Stimulated activated CD4-positive, alpha-beta T cell treated with anti-CD3 and anti-CD28 coated beads, Interleukin-4, amount 100 ng/mL, for 4 hours (primary cell): ENCODE measurements at places on chromosomes 3 and 15.
A peak's percentile ranks its signal among the peaks of the same experiment; 100 is the strongest.

GRCh38 chr15:51935466-51936104 lies 36.0 kb downstream of the LEO1 start:
- DNase-seq: no peak

- no peak for DNase-seq
These were observed 29.0 kb upstream of the DENND4A start for GRCh38 chr15:65821070-65821469.

DNA sequence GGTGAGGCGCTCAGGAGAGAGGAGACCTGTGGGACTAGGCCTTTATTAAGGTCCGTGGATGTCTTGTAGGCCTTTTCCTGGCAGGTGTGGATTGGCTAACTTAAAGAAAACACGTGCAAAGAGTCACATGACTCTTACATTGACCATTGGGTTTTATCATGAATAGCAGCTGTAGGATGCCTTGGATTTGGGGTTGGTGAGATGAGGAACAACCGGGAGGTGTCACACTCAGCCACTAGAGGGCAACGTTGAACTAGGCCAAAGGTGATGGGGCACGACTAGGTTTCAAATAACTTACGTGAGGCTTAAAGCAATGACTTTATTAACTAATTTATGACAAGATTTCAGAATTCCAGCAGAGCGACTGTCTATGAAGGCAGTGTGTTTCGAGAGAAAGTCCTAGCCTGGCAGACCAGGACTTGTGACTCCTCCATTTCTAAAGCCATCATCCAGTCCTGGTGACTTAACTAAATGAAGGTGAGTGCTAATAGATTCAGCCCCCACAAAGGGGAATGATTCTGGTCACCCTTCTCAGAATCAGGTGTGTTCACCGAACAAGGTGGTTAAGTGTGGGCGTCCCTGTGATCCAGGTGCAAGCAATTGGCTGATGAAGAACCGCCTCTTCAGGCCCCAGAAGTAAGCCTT lies 345.6 kb downstream of the MCTP2 start:
- DNase-seq: peak; percentile 3

DNA sequence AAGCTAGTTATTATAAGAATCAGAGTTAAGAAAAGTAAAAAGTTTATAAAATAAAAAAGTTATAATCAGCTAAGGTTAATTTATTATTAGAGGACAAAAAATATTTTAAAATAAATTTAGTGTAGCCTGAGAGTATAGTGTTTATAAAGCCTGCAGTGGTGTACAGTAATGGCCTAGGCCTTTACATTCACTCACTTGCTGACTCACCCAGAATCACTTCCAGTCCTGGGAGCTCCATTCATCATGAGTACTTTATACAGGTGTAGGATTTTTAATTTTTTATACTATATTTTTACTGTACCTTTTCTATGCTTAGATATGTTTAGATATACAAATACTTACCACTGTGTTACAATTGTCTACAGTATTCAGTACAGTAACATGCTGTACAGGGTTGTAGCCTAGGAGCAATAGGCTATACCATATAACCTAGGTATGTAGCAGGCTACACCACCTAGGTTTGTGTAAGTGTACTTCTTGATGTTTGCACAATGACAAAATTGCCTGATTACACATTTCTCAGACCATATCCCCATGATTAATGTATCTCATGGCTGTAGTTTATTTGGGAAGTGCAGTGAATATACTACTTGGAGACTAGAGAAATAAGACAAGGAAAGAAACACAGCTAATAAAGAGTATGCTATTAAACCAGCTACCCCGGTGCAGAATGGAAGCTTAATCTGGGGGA lies 101.9 kb upstream of the GALNT15 start:
- DNase-seq: no peak

DNA sequence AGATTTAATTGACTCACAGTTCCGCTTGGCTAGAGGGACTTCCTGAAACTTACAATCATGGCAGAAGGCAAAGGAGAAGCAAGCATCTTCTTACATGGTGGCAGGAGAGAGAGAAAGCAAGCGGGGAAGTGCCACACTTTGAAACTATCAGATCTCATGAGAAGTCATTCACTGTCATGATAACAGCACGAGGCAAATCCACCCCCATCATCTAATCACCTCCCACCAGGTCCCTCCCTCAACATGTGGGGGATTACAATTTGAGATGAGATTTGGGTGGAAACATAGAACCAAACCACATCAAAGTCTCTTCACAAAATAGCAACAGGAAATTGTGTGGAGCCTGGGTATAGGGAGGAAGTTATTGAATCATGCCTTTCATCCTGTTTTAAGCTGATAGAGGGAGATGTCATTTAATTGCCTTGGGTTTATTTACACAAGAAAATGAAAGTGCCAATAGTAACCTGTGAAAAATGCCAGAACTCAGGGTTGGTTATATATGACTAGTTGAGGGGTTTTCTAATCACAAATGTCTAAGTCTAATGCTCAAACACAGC lies 624.8 kb upstream of the LMCD1 start:
- peak; percentile 78 for DNase-seq

GRCh38 chr3:20608054-20608738 lies 422.2 kb upstream of the SGO1 start:
- DNase-seq: no peak

- DNase-seq: no peak
These were observed 149.6 kb downstream of the CHDH start for GRCh38 chr3:53696401-53697172.

DNA sequence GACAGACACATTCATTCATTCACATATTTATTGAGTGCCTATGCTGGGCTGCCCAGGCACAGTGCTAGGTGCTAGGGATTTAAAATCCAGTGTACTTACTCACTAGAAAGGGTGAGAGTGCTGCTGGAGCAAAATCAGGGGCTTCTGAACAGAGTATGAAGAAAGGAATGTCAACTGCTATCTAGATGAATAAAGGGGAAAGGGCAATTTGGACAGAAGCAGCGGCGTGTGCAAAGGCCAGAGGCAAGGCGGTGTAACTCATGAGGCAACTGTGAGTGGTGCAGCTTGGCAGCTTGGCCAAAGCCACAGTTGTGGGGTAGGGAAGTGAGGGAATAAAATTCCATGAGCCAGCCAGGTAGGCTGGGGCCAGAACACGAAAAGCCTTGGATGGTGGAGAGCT lies 76.7 kb downstream of the RAD18 start:
- no peak for DNase-seq

DNA sequence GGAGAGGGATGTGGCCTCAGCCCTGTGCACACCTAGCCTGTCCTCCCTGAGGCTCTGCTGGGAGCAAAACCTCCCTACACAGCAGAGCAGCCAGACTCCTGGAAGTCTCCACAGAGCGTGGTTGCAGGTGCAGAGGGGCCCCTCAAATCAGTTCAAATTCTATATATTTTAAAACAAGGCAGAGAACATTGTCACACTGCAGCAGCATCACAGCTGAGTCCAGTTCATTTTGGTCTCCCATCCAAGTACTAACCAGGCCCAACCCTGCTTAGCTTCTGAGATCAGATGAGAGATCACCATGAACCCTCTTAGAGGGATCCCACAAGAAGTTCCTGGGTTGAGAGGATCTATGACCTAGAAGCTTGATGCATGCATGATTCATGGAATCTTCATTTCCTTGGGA lies 331.0 kb upstream of the RGMA start:
- no peak for DNase-seq

DNA sequence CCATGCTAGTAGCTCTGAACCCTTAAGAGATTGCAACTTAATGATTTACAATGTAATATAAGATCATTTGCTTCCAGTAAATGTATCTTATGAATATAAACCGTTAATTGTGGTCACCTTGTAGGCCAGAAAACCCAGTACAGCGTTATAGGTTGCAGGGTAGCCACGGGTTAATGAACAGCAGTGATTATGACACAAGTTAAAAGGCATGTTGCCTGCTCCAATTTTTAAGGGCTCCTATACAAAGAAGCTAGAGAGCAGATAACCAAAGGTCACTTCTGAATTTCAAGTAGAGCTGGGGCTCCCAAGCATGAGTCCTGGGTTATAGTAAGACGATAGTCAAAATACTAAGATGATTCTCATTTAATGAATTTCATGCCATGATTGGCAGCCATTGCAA lies 13.5 kb downstream of the GUCA1C start:
- DNase-seq: no peak

DNA sequence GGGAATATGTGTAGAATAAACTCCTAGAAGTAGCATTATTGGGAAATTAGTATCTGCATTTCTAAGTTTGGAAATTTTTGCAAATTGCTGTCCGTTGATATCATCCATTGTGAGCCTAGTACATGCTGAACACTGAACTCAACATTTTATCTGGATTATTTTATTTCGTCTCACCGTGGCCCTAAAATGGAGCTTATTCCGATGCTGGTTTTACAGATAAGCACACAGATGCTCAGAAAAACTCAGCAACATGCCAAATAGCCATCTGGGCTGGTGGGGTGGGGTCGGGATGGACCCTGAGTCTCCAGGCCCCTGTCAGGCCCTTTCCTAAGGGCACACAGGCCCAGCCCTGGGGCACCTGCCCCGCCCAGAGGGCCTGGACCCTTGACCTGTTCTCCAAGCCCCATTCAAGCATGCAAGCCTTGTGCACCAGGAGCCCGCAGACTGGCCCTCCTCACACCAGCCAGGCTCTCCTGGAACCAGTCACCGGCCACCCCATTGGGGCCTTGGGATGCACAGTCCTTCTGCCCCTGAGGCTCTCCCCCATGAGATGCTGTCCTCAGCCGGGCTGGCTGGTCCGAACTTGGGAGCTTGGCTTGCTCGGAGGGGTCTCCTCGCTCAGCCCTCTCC lies 20.7 kb upstream of the KLF13 start:
- DNase-seq: no peak

GRCh38 chr3:15420871-15421270 lies 6.5 kb downstream of the METTL6 start:
- DNase-seq: no peak

DNA sequence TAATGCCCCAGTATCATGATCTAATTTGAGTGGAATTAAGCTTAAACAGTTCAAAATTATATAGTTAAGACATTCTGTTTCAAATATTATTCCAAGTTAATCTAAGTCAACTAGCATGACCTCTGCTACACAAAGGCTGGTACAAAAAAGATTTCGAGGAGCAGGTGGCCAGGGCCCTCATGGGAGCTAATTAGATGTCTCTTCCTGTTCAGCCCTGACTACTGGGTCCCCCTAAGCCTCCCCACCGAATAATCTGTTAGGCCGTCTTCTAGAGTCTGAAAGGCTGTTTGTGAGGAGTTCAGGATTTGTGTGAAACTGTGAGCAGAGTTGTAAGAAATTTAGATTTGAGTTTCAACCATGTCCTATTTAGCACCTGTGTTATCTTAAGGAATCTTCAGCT lies 75.4 kb downstream of the PPM1L start:
- DNase-seq: no peak

GRCh38 chr15:78197632-78198031 lies 36.7 kb downstream of the ACSBG1 start:
- no peak for DNase-seq

DNA sequence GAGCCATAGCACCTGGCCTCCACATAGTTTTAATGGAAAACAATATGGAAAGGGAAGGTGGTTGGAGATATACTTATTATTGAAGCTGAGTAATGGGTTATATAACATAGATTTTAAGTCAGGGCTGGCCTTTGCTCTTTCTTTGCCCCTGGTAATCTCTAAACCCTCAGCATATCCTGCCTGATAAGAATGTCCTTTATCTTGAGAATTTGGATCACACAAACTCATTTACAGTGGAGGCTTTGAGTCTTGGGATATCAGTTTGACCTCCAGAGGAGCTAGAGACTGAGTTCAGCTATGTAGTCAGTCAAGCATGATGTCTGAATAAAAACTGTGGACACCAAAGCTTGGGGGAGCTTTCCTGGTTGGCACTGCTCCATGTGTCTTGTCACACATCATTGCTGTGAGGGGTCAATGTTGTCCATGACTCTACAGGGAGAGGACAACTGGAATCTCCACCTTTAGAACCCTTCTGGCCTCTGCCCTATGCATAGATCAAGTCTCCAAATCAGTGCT lies 9.0 kb upstream of the C3orf33 start:
- no peak for DNase-seq

DNA sequence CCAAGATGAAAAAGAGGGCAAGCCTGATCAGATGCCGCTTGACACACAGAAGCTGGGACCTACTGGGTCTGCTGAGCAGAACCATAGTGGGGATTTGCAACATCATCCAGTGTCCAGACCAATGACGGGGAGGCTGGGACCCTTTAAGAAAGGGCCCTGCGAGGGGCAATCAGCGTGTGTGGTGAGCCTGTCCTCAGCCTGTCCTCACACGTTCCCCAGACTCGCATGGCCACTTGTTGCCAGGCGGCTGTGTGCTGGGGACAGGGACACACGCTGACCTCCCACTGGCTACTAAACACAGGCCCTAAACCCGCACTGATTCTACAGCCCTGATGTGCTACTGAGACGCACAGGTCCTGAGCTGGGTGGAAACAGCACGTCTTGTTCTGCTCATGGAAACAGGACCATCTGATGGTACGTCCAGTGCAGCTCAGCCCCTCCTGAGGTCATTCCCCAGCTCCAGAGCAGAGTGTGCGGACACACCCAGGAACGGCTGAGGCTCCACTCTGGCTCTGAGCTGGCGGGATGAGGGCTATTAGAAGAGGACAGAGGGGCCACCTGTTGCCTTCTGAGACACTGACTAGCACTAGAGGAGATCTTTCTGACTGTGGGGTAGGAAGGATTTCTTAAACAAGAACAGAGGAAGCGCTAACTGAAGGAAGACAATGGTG lies 24.4 kb downstream of the PCSK6 start:
- DNase-seq: no peak

GRCh38 chr15:29570121-29570947 lies 251.9 kb downstream of the TJP1 start:
- DNase-seq: no peak

- DNase-seq: no peak
These were observed 25.4 kb downstream of the RUVBL1 start for GRCh38 chr3:128098234-128098633.

- DNase-seq: no peak
These were observed 236.0 kb upstream of the ZNF717 start for GRCh38 chr3:76021376-76021775.

GRCh38 chr3:131193641-131194238 lies 167.1 kb downstream of the NEK11 start:
- no peak for DNase-seq

DNA sequence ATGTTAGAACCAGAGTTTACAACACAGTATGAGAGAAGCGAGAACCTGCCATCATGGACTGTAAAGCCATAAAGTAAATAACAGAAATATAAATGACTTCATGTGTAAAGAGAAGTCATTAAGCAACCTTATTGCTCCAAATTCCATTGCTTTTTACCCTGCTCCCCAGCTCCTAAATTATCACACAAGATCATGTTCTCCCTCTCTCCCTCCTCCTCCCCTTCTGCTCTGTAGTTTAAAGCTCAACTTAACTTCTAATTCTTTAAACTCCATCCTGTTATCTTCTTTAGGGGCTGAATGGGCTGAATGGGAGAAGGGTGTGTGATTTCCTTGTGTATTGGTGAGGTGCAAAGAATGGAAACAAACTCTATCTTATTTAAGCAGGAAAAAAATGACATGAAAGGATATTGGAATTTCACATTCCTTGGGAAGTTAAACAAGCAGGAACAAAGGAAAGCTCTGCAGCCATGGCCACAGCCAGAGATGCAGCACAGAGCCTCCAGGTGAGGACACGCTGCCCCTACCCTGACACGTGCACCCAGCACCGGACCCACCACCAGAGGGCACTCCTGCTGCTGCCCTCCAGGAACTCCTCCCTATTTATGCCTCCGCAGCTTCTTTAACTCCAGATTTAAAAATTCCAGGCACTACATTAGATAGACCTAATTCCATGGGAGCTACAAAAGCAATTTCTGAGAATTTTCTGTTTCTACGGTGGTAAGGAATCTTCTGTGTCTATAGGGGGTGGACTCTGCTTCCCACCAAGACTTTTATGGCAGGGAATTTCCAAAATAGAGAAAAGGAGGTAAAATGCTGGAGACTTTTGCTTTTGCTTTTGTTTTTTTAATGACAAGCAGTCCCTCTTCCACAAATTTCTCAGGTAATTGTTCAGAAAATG lies 76.9 kb upstream of the ABI3BP start:
- DNase-seq: peak; percentile 22
